Activated CD4-positive, alpha-beta T cell treated with anti-CD3 and anti-CD28 coated beads, Interleukin-2, amount 50 U/mL, for 4 hours (primary cell): ENCODE measurements at places on chromosomes 1 and 21.

DNA sequence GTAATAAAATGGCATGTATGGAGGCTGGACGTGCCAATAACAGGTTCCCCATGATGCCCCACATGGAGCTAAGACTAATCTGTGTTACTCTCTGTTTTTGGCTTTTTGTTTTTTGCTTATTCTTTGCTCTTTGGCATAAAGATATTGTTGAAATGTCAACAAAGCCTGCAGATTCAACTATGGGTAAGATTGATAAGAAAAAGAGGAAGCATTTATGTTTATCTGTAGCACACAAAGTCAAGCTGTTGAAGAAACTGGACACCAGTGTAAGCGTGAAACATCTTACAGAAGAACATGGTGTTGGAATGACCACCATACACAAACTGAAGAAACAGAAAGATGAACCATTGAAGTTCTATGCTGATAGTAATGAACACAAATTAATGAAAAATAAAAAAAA lies 402.7 kb downstream of the LTN1 start:
- DNase-seq: no peak

DNA sequence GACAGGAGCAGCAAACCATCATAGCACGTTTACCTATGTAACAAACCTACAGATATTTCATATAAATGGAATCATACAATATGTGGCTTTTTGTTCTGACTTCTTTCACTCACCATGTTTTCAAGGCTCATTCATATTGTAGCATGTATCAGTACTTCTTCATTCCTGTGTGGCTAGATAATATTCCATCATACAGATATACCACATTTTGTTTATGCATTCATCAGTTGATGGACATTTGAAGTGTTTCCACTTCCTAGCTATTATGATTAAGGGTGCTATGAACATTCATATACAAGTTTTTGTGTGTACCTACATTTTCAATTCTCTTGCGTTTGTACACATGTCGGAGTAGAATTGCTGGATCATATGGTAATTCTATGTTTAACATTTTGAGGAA lies 90.1 kb downstream of the CDC42BPA start:
- DNase-seq: no peak

- no peak for DNase-seq
These were observed 8.6 kb downstream of the RO60 start for GRCh38 chr1:193068013-193068412.

GRCh38 chr1:156601892-156602291 lies 613 bp upstream of the GPATCH4 start:
- DNase-seq: no peak

- no peak for DNase-seq
These were observed 4.0 kb upstream of the SSR2 start for GRCh38 chr1:156024801-156025200.

GRCh38 chr1:66182551-66183178 lies 351.3 kb upstream of the SGIP1 start:
- peak; percentile 16 for DNase-seq

- DNase-seq: no peak
These were observed 89.2 kb downstream of the NPHP4 start for GRCh38 chr1:5903031-5903430.

- DNase-seq: no peak
These were observed 493.5 kb downstream of the SETD4 start for GRCh38 chr21:35566874-35567273.

DNA sequence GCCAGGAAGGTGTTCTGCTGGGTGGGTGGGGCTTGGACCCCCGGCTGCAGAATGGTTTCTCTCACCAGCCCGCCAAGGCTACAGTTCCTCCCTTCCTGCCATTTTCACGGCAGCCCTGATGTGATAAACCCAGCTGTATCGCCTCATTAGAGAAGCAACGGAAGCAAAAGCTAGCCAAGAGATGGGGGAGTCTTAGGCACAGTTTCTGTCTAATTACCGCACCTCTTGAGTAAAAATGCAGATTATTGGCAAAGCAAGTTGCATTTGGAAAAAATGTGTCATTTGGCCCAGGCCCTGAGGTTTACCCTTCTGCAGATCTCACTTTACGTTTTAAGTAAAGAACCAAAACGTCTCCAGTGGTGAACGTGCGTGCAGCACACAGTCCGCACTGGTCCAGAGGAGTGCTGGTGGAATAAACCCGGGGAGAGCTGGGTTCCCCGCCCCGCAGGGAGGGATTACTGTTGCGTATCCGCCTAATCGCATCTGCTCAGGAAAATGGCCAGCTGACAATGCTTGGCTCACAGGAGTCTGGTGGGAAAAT lies 109.9 kb downstream of the GALNT2 start:
- DNase-seq: no peak

DNA sequence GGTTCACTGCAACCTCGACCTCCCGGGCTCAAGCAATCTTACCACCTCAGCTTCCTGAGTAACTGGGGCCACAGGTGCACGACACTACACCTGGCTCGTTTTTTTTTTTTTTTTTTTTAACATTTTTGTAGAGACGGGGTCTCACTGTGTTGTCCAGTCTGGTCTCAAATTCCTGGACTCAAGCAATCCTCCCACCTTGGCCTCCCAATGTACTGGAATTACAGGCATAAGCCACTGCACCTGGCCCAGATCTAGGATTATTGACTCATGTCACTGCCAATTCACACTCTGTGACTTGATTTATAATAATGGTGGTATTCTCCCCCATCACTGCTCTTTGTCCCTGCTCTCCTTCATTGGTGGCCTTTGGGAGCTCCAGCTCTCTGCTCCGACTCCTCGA lies 145.1 kb downstream of the PTPRU start:
- DNase-seq: no peak

DNA sequence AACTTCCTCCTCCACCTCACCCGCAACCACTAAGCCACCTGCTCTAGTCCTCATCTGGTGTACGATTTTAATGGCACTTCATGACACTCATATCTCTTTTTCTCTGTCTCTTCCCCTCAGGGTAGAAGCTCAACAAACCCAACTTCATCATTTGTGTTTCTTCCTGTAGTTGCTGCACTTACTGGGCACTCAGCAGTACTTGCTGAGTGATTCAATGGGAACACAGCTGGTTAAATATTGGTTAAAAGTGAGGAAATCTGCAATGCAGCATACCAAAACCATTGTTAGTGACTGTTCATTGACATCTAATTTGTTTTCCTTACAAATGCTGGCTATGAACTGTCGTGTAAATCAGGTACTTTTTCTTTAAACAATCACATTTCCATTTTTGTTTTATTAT lies 541.1 kb upstream of the PRMT6 start:
- no peak for DNase-seq

DNA sequence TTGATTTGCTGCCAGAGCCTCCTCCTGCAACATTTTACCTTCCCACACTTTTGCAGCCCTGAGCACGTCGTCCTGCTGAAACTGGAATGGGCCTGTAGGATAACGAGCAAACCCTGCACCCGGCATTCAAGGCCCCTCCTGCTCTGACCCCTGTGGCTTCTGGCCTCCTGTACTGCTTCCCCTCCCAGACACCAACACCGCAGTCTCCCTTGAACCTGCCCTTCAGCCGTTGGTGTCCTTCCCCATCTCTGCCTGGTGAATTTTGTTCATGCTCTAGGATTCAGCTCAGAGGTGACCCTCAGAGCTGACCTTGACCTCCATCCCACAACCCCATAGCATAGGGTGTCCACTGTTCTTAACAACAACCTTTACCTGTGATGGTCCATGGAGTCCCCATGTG lies 535.1 kb downstream of the MATN1 start:
- no peak for DNase-seq

DNA sequence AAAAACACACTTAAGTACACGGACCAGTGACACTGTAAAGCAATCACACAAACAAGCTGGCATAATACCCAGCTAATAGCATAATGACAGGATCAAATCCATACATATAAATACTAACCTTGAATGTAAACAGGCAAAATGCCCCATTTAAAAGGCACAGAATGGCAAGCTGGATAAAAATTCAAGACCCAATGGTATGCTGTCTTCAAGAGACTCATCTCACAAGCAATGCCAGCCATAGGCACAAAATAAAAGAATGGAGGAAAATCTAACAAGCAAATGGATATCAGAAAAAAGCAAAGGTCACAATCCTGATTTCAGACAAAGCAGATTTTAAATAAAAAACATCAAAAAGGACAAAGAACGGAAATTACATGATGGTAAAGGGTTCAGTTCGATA lies 79.1 kb upstream of the PTGFR start:
- no peak for DNase-seq

DNA sequence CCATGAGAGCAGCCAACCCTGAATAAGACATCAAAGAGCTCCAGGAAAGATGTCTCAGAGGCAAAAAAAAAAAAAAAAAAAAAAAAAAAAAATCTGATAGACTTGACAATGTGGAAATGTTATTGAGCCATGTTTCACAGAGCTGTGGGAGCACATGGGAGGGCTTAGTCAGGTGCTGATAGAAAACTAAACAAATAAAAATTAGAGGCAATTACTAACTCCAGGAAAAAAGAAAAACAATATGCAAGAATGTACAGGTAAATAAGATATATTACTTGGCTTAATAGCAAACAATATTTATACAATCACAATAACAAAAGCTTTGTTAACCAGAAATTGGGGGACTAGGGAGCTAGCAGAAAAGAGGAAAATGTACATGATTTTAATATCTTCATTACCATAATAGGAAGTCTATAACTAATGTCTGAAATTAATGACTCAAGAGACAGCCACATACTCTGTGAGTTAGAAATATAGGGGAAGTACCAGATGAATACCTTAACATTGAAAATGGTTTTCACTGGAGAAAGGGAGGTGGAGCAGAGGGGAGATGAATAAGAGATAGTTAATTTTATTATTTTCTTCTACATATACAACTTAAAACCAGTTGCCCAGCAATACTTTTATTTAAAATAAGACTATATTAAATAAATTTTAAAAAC lies 16.9 kb upstream of the RGS16 start:
- no peak for DNase-seq

GRCh38 chr1:167676916-167677848 lies 44.6 kb upstream of the MPZL1 start:
- no peak for DNase-seq

GRCh38 chr1:30385246-30385995 lies 338.0 kb downstream of the MATN1 start:
- DNase-seq: no peak

GRCh38 chr1:5620997-5621396 lies 371.2 kb downstream of the NPHP4 start:
- no peak for DNase-seq

GRCh38 chr1:224378855-224379631 lies 22.4 kb downstream of the CNIH4 start:
- DNase-seq: no peak

DNA sequence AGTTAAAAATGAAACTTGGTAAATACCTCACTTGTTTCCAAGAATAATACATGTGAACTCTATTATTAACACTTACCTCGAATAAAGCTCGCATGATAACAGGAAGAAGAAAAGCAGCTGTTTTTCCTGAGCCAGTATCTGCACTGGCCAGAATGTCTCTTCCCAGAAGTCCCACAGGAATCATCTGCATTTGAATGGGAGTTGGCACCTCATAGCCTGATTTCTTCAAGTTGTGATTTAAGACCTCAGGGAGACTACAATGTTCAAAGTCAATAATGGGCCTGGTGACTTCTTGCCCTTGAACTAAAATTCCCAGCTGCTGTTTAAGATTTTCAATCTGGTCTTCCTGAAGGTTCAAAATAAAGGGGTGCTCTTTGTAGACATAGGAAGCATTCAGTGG lies 3.8 kb downstream of the DDX59 start:
- DNase-seq: no peak

DNA sequence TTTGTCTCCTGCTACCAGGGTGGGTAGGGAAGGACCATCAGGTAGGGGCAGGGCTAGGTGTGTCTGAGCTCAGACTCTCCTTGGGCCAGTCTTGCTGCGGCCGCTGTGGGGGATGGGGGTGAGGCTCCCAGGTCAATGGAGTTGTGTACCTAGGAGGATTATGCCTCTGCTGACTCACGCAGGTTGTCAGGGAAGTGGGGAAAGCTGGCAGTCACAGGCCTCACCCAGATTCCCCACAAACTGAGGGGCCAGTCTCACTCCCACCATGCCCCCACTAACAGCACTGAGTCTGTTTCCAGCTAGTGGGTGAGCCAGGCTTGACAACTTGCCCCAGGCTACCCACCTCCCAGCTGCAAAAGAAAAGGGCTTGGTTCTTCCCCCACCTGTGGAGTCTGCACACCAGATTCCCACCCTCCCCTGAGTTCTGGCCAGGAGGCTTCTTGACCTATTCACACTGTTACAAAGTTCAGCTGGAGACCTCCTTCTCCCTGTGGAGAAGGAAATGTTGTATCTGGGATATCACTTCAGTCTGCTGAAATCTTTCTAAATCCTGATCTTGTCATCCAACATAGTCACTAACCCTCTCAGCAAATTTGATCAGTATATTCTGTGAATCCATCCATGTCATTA lies 69.2 kb upstream of the GJA8 start:
- DNase-seq: no peak

- DNase-seq: no peak
These were observed 625 bp upstream of the DARS2 start for GRCh38 chr1:173823781-173824314.

GRCh38 chr21:42574234-42575027 lies 60.8 kb downstream of the SLC37A1 start:
- DNase-seq: no peak

- DNase-seq: no peak
These were observed 28.3 kb upstream of the COX20 start for GRCh38 chr1:244807138-244807537.

- no peak for DNase-seq
These were observed 80.7 kb downstream of the POU2F1 start for GRCh38 chr1:167301355-167301754.

DNA sequence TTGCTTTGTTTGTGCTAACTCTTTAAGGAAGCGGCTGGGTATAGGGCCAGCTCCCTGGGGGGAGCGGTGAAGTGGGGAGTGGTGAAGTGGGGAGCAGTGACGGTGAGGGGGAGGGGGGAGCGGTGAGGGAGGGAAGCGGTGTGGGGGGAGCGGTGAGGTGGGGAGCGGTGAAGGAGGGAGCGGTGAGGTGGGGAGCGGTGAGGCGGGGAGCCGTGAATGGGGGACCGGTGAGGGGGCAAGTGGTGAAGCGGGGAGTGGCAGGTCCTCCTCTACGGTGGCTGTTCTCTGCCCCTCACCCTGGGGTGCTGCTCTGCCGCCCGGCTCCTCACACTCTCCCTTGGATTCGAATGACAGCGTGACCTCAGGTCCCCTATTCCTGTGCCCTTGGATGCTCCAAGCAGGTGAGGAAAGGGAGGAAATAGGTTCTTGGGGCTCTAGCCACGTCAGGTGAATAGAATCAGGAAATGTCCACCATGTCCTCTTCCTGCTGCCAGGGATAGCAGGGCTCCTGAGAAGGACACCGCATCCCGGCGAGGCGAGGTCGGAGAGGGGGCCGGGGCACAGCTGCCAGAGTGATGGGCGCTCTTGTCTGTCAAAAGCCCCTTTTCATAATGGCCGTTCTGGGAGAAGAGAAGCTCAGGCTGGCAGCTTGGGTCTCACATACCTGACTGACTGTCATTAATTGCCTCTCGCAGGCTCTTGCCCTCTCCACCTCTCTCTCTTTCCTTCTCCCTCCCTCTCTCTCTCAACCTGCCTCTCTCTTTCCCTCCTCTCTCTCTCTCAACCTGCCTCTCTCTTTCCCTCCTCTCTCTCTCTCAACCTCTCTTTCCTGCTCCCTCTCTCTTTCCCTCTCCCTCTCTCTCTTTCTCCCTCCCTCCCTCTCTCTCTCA lies 134.2 kb downstream of the PGBD5 start:
- no peak for DNase-seq
